ENCODE measurements at places on chromosomes 6 and 20.

- no peak for DNase-seq
Measured at GRCh38 chr6:37723016-37723415, 25.3 kb upstream of the MDGA1 start.

- no peak for DNase-seq
Measured at GRCh38 chr6:18148304-18149025, 6.4 kb downstream of the TPMT start.

DNA sequence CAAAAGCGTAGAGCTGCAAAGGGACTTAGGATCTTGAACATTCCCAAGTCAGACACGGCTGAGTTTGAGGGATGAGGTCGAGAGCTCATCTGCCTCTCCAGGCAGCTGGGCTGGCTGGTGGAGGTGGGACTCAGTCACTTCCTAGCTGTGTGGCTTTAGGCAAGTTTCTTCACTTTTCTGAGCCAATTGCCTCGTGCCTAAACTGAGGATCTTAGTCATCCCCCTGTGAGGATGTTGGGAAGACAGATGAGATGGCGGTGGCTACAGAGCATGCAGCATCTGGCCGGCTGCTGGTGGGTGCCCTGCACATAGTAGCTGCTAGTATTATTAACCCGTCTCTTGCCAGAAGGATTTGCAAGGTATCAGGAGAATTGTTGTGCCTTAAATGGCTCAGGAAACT, 27.5 kb downstream of the TFAP2C start:
- no peak for DNase-seq

GRCh38 chr6:37145443-37145842, 24.5 kb upstream of the PIM1 start:
- DNase-seq = no peak

DNA sequence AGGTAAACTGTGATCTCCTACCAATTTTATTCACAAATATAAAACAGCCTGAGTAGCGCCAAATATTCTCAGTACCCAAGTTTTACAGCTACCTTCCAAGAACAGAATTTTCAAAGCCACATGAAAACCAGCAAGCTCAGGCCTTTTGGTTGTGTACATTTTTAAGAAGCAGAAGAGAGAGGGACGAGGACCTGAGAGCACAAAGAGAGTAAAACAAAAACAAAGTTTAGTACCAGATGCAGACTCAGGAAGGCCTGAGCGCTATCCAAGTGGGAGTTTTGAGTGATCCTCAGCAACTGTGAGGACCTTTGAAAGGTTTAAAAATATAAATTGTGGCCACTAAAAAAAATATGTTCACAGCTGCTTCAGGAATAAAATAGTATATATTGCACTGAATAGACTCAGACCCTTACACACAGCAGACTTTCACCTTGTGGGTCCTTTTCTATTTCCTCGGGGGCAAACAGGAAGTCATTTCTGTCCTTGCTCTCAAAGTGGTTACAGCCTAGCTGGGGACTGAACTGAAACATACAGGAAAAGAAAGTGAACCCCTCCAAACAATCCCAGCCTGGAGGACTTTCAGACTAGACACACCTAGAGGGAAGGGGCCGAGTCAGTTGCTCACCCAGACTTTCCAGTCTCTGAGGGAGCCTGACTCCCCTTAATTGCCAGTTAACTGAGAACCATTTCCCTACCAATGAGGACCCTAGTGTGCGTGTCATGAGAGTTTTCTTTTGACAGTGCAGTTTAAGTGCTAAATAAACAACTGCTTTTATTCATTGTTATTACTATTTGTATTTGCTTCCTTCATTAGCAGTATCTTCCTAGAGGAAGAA, 48.5 kb upstream of the NT5E start:
- DNase-seq = no peak

GRCh38 chr6:160883999-160884398, 107.6 kb upstream of the MAP3K4 start:
- DNase-seq = no peak

DNA sequence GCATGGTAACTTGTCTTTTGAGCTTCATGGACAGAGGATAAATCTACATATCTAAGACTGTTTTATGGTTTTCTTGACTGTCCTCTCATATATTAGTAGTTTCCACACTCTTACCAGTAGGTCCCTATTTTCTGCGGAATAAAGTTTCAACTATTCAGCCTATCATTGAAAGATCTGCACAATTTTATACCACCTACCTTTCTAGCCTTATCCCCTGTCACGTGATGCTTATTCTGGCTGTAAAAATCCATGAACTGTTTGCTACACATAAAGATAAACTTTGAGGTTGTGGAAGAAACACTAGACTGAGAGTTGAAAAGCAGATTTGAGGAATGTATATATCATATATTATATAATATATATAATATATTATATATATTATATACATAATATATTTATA, 423.8 kb downstream of the TENT5A start:
- DNase-seq = no peak

DNA sequence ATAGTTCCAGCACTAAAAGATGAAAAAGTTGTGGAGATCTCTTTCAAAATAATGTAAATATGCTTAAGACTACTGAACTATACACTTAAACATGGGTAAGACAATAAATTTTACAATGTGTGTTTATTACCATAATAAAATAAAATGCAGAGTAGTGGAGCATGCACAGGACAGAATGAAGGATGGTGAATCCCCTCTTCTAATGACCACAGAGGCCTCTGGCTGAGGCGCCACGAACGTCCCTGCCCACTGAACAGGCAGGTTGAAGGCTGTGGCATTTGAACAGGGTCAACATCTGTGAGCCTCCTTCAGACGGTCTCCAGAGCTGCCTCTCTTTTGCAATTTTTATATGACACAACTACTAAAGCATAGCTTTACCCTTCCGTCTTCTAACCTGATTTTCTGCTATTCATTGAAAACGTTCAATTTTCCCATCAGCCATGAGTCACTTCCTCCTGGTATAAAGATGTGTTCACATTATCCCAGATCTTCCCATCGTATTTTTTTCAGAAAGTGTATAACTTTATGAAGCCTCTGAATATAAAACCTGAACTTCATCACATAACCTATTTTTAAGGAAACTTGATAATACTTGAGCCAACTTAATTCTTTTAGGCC, 37.8 kb downstream of the ADGRF4 start:
- no peak for DNase-seq

GRCh38 chr6:12339808-12340487, 49.8 kb downstream of the EDN1 start:
- no peak for DNase-seq

GRCh38 chr20:1150218-1150617, 31.8 kb downstream of the PSMF1 start:
- DNase-seq = no peak

GRCh38 chr6:15481390-15482291, 181.2 kb downstream of the DTNBP1 start:
- peak; percentile 11 for DNase-seq

DNA sequence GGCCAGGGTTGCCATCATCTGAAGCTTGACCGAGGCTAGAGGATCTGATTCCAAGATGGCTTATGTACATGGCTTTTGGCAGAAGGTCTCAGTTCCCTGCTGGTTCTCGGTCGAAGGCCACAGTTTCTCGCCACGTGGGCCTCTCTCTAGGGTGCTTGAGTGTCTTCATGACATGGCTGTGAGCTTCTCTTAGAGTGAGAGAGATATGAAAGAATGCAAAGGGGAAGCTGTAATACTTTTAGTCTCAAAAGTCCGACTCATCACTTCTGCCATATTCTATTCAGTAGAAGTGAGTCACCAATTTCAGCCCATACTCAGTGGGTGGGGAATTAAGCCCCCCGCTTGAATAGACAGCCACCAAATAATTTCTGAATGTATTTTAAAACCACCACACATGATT, 94.2 kb downstream of the UTRN start:
- DNase-seq = no peak

GRCh38 chr6:80939898-80940297, 812.6 kb downstream of the TENT5A start:
- DNase-seq = no peak

DNA sequence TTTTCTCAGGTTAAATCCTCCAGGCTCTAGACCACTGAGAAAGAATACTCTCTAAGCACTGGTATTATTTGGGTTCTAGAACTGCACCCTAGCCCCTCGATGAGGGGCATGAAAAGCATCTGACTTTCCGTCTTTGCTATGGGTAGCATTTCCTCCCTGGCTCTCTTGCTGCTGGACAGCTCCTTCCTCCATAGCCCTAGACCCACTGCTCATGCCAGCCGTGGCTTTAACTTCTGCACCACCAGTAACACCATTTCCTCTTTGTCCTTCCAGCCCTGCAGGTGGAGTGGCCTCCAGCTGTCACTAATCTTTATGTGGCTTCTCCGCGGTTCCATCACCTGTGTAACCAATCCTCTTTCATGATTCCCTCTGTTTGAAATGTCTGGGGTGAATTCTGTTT, 194.9 kb downstream of the SCP2D1 start:
- DNase-seq = no peak

- DNase-seq = no peak
Measured at GRCh38 chr20:40952136-40952535, 76.5 kb upstream of the TOP1 start.

DNA sequence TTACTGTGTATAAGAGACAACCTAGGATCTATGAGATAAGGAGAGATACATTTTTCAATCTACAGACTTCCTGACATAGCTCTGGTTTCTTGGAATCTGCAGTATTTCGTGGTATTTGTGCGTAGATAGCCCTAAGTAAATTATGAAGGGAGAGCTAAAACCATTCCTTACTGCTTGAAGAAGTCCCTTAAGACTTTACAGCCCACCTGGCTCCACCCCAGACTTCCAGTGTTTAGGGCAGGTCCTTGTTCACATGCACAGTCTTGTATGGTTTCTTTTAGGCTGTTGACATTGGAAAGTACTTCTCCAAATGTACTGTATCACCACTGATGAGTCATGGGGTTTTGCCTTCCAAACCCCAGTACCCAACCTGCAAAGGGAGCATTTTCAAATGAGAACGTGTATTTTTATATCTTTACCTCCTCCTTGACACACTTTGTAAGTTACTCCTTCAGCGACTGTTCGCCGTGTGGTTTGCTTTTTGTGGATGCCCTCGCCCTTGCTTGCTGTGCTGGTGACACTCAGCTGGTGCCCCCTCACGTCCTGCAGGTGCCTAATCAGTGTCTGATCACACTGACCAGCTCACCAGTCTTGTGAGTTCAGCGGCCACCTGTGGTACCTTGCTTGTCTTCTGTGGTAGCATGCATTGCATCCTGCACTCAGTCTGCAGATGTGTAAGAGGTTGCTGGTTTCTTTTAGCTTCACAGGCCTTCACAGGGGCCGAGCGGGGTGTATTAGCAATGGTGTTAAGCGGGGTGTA, 73.3 kb downstream of the IGF2R start:
- no peak for DNase-seq

- no peak for DNase-seq
Measured at GRCh38 chr6:144315226-144315980, 30.3 kb downstream of the UTRN start.

GRCh38 chr6:159444056-159444760, 248.8 kb downstream of the SOD2 start:
- no peak for DNase-seq

DNA sequence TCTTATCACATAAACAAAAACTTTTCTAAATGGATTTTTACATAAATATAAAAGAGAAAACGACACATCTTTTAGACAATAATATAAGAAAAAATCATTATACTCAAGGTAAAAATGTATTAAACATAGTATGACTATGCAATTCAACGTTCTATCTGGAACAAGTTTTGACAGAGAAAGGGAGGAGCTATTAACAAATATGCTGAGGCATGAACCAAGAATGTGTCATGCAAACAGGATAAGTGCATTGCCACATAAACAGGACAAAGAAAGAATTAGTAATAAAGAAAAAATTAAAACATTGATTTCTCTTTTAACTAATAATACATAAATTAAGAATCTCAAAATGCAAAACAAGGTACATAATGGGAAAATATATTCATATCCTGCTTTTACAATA, 1353.4 kb upstream of the GJE1 start:
- no peak for DNase-seq

- no peak for DNase-seq
Measured at GRCh38 chr20:4227085-4227821, 211.9 kb upstream of the RNF24 start.

GRCh38 chr6:93468291-93468690, 48.9 kb upstream of the EPHA7 start:
- no peak for DNase-seq

DNA sequence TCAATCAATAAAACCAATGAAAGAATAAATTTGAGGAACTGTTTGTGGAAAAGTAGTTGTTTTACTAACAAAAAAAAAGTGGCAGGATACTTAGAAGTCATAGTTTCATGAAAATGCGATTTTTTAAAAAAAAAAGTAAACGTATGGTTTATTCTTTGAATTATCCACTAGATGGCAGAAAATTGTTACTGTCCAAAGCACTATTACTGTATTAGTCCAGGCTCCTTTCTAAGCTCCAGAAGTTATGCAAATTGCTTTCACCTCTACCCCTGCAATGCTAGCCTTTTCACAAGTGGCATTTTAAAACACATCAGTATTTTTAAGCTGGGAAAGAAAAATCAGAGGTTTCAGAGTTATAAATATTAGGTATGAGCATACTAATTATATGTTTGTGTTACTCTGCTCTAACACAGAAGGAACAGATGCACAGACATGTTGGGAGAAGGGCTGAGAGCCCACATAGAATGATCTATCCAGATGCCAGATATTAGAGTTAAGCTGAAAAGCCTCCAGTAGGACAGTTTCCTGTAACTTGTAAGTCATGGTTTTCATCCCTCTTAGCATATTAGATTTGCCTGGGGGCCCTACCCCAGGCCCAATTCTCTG, 63.9 kb downstream of the FHL5 start:
- DNase-seq = no peak

DNA sequence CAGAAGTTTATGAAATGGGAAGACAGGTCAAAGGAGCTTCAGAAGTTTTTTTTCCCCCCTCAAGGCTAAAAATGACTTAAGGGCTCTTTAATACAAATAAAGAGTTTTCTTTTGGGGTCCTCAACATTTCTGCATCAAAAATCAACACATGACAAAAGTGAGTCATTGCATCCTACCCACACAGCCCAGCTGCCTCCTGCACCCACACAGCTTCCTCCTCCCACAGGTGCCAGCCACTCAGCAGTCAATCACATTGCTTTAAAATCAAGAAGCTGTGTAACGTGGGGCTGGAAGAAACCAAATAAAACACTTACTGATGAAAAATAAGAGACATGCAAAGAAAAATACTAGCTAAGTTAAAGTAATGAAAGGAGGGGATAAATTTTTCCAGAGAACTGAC, 68.5 kb downstream of the MAP3K5 start:
- DNase-seq = peak; percentile 50

DNA sequence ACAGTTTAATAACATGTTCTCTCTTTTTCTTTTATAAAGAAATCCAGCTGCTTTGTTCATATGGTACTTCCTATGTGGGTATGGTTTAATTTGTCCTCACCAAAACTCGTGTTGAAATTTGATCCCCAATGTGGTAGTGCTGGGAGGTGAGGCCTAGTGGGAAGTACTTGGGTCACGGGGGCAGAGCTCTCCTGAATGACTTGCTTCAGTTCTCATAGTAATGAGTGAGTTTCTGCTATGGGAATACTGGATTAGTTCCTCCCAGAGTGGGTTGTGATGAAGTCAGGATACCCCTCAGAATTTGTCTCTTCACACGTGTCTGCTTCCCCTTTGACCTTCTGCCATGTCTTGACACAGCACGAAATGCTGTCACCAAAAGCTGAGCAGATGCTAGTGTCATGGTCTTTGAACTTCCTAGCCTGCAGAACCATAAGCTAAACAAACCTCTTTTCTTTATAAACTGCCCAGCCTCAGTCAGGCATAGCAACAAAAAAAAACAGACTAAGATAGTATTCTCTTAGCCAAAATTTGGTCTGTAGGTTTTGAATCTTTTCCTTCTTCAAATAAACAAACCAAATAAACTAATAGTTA, 87.8 kb upstream of the HS3ST5 start:
- DNase-seq = no peak
